ENCODE measurements at places on chromosomes 12 and 14.

DNA sequence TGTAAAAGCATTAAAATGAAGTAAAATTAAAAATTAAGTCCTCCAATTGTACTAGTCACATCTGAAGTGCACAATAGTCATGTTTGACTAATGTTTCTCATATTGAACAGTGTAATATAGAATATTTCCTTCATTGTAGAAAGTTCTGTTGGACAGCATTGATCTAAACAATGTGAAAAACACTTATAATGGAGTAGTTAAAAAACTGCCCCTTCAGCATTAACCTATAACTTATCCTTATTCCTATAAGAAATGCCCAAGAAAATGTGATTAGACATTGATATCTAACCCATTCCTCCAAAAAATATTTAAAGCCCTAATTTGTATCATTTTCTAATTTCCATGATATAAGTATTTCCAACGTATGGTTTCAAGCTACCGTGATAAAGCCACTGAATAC, 210.7 kb downstream of the RASSF9 start:
- no peak for DNase-seq

DNA sequence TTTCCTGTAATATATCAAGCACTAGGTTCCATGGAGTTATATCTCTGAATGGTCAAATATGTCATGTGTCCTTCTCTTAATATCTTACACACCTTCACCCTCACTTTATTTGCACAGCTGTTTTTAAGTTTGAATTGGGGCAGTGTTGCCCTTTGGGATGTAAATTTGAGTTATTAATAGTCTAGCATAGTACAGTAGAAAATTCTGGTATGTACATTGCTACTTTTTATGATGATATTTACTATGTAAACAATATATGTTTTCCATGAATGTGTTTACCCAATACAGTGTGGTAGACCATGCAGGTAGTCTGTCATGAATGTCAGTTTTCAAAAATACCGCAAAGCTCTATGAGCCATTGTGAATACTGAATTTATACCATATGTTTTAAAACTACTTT, 50.5 kb downstream of the METTL25 start:
- DNase-seq, result no peak

DNA sequence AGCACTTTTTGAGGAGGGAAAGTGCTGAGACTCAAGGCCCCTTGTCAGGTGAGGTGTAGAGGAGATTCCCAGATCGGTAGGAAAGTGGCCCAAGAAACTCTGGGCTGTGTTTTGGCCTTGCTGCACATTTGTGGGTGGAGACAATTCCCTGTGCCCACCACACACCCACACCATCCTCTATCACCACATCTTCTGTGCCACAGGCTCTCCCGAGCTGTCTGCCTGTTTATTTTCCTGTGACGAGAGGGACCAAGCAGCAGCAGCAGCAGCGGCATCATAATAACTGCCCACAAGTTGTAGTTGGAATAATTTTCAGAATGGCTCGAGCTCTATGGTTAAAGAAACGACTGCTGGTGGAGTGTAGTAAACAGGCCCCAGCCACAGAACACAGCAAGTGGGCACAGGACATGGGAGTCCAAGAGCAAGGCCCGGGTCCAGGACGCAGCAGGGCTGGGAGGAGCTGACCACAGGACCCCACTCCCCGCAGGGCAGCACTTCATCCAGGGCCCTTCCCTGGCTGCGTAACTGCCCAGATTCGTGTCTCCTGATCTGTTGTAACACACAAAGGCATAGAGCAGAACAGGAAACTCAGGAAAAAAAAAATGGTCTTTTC, 55.6 kb upstream of the BCL2L14 start:
- no peak for DNase-seq

- DNase-seq, result peak; percentile 26
Observed at GRCh38 chr12:57456145-57456700, 1.1 kb downstream of the INHBE start.

- no peak for DNase-seq
Observed at GRCh38 chr14:66782853-66783252, 274.9 kb downstream of the GPHN start.

DNA sequence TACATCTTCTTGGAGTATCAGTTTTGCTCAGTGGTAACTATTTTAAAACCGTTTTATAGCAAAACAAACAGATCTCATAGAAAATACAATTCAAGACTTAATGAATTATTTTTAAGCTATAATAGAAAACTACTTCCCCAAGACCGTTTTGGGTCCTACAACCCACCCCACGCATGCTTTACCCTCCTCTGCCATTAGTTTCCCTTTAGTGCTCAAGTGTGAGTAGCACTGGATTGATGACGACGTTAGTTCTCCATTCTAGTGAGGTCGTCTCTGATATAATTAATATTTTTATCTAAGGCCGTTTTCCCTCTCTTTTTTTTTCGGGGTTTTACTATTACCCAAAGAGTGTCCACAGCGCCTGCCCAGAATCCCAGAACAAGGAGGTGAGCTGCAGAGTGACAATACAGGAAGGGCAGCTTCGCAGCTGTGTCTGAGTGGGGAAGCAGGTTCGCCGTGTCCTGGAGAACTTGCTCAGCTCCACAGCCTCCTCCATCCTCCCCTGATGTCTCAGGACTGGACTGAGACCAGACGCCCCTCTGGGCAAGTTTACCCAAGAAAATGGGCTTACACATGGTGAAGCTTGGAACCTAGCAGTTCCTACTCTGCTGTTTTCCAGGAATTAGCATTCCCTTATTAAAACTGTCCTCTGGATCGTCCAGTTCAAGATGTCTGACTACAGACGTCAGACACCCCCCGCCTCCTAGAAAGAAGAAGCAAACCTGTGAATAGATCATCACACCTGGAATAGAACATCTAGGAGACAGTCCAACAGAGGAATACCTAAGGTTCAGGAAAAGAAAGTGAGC, 31.9 kb upstream of the MON2 start:
- no peak for DNase-seq

- no peak for DNase-seq
Observed at GRCh38 chr14:81981307-81981675, 447.6 kb upstream of the SEL1L start.

DNA sequence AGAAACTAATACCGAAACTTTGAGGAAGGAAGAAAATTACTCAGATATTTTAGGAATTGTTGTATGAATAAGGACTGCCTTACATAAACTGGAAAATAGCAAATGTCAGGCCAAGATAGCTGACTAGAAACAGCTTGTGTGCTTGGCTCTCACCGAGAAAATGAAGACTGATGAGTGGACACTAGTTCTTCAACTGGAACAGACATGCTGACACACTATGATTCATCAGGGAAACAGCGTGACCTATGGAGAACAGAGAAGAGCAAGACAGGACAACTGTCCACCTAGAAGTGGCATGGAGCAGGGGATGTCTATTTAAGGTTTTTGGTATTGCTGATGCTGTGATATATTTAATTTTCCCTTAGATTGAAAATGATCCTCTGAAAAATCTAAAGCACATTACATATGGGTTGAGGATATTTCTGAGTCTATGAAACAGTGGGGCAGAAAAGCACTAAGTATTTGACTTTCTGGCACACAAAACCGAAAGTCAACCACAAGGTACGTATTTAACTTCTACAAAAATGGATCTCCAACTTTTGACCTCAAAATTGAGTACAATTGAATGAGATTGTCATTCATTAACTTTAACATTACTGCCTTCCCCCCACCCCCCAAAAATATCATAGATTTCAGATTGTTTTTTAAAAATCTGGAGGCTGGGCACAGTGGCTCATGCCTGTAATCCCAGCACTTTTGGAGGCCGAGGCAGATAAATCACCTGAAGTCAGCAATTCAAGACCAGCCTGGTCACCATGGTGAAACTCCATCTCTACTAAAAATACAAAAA, 863.2 kb downstream of the LRFN5 start:
- no peak for DNase-seq

- DNase-seq, result no peak
Observed at GRCh38 chr12:54870617-54871016, 16.3 kb downstream of the MUCL1 start.

DNA sequence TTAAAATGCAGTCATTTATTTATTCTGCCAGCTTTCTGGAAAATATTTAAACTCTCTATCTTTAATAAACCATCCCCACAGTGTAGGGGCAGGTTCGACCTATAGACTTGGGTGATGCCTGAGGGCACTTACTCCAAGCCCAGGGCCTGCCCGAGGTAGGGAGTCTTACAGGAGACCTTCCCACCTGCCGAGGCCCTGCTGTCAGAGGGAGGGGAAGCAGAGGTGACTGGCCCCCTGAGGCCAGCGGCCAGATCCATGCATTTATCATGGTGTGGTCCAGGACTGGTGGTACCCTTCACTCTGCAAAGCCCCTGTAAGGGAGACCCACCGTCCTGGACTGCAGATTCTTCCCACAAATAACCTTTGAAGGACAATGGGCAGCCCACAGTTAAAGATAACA, 7.6 kb downstream of the EML1 start:
- no peak for DNase-seq

- DNase-seq, result no peak
Observed at GRCh38 chr12:23564451-23565152, 384.9 kb downstream of the SOX5 start.

GRCh38 chr12:80858356-80858755, 79.4 kb downstream of the LIN7A start:
- DNase-seq, result no peak

DNA sequence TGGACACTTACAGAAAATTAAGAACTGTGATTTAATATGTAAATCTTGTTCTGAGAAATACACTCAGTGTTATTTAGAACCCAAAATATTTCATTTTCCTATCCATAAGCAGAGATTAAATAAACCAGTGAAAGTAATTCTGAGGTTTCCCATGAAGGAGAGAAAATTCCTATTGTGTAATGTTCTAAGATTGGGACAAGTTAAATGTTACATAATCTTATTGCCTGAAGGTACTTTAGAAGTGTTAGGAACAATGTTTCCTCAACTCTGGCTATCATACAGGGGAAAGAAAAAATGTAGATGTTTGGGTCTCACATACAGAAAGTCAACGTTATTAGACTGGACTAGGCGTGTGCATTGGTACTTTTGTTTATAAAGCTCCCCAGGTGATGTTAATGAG, 281.9 kb upstream of the SYT10 start:
- DNase-seq, result no peak

- DNase-seq, result no peak
Observed at GRCh38 chr12:65517656-65518210, 239.2 kb downstream of the MSRB3 start.

- no peak for DNase-seq
Observed at GRCh38 chr12:57010627-57011247, 4.4 kb upstream of the ZBTB39 start.

DNA sequence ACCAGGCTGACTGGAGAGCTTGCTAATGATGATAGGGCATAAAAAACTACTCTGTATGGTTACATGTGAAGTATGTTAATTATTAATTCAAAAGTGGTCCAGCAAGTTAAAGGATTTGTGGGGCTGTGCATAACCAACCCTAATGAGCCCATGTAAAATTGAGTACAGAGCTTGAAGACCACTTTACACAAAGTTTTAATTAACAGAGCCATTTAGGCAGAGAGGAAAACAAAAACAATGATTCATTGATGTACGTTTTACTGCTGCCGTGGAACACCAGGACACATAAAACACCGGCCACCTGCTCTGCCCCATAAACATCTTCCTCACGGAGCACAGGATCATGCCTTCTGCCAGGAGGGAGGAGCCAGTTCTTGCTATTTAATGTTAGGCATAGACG, 83.5 kb downstream of the RIMBP2 start:
- no peak for DNase-seq

DNA sequence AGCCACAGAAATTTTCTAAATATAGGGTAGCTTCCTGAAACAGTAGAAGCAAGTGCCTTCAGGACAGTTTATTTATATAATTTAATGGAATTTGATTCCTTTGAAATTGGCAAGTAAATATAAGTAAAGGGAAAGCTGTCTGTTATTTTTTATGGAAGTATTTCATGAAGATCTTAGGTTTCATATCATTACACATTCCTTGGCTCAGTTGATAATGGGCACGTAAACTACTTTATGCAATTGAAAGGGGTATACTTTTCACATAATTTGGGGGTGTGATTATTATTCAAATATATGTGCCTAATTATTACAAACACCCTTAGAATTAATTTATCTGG, 71.1 kb upstream of the RAP1B start:
- DNase-seq, result no peak

DNA sequence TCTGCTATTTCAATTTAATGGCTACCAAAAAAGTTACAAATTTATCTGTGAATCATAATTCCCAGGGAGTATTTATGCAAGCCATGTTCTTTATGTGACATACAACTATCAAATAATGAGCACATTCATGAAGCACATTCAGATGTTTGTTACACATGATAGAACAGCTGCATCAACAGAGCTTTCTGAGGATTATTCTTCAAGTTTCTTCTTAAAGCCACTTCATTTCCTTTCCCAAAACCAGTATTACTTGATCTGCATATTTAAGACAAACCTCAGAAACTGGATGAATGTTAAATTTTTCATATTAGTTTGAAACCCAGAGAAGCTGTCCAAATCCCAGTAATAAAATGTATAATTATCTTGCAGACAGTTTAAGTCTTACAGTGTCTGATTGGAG, 73.6 kb upstream of the SOX5 start:
- no peak for DNase-seq

DNA sequence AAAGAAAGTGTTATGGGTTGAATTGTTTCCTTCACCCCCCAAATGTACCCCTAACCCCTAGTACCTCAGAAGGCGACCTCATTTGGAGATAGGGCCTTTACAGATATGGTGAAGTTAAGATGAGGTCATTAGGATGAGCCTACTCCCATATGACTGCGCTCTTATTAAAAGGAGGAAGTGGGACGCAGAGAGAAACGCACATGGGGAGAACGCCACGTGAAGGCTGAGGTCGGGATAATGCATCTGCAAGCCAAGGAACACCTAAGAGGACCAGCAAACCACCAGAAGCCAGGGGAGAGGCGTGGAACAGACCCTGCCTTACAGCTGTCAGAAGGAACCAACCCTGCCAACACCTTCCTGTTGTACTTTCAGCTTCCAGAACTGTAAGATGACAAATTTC, 1.7 kb upstream of the NRIP2 start:
- DNase-seq, result no peak

DNA sequence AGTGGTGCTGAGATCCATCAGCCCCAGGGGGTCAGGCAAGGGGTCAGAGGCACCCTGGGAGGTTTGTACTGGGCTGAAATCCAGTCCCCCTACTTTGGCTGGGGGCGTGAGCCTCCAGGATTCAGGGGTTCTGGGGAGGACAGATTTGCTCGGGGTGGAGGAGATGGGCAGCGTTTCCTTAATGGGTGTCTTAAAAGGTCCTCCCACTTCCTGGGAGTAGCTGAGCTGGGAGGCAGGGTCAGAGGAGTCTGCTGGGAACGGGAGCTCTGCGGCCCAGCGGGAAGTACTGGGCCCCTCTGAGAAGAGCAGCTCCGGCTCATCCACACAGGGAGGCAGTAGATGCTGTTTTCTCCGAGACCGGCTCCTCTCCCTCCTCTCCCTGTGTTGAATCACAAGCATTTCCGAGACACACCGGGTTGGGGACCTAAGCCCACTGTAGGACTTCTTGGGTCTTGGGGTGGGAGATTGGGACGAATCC, 2.1 kb upstream of the TEX52 start:
- DNase-seq, result no peak

DNA sequence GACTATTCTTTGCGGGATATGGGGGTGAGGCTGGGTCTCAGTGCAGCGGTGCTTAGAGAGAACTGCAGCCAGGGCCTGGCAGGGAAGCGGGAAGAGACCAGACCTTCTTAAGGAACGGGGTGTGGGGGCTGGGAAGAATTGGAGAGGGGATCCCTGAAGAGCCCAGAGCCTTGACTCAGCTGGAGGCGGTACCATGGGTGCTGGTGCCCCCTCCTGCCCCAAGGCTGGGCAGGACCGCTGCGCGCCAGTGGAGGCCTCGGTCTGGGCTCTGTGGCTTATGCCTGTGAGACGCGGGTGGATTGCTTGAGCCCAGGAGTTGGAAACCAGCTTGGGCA, 1.3 kb upstream of the RNU7-1 start:
- DNase-seq, result no peak

- peak; percentile 90 for DNase-seq
Observed at GRCh38 chr12:66066137-66066928, 64.2 kb downstream of the LLPH start.
